HCEC 1CT (cell line): ENCODE measurements at places on chromosomes 12 and 14.

DNA sequence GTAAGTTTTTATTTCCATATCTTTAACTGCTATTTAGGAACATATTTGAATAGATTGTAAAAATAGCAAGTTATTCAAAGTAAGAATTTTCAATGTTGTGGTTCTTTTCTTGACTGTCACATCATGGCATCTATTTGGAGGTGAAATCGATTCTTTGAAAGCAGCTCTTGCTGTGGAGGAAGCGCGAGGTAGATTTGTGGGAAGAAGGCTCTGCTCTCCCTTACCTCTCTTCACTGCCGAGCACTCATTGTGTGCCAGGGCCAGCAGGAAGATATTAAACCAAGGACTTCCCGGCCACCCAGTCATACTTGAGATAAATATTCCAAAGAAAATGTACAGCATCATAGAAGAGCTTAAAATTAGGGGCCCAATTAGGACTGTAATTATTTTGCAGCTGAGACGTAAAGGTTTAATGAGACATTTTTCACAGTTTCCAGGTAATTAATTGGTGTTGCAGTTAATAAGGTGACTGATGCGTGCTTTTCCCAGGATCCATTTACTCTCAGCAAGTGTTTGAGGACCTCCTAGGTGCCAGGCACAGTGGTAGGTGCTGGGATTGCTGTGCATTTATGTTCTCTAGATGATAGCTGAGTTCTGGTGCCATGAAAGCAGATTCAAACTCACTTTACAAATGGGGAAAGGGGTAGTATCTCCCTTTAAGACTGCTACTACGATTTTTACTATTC, 89.2 kb upstream of the DYNC1H1 start:
- no peak for DNase-seq

- no peak for DNase-seq
Measured at GRCh38 chr14:95268350-95268749, 51.4 kb downstream of the CLMN start.

DNA sequence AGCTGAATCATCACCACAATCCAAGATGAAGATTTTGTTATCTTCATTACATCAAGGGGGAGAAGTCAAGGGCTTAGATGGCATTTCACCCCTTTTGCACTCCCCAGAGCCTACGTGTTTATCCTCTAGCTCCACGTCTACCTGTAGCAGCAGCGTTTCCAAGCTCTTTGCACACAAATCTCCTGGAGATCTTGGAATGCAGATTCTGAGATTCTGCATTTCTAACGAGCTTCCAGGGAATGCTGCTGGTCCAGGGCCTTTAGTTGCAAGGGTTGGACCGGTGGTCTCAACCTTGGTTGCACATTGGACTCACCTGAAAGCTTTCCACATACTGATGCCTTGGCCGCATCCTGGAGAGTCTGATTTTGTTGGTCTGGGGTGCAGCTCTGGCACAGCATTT, 49.5 kb upstream of the STON2 start:
- no peak for DNase-seq

GRCh38 chr12:55716582-55716957, 724 bp downstream of the BLOC1S1 start:
- no peak for DNase-seq

DNA sequence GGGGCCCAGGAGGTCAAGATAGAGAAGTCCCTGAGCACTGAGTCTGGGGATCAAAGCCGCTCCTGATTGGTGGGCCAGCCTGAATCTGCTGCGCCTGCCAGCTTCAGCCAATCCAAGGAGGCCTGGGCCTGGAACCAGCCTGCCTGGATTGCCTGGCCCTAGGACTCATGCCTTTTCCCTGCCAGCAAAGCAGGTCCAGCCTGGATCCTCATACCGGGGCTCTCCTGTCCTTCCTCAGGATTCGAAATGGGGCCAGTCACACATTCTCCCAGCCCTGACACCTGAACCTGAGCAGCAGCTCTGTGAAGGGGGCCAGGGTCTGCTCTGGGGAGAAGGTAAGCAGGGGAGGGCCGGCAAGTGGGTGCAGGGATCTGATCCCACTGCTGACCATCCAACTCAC, 81.9 kb downstream of the NINJ2 start:
- DNase-seq: no peak

DNA sequence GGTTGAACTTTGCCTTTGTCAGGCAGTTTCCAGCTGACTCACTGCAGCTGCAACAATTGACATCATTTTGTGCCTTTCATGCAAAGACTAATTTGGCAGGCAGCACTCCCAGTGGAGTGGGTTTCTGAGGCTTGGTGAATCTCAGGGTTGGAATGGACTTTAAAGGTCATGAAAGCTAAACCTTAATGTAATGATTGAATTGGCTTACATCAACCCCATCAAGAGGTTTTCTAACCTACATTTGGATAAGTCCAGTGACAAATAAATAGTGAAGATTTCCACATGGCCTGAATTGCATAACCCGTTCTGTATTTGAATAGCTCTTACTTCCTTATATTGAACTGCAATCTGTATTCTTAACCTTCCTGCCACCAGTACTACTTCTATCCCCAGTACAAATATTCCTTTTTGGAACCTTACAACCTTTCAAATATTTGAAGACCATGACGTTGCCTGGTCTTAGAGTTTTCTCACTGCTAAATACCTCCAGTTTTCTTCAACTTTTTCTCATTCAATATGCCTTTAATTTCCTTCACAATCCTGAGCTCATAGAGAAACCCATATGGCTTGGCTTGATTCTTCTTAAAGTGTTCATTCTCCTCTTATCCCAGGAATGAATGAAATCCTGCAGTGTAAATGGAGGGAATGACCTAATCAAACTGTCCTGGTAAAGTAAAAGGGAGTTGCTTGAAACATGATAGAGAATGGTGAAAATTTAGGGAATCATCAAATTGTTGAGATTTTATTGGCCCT, 168.1 kb upstream of the NOVA1 start:
- peak; percentile 94 for DNase-seq

GRCh38 chr12:107670999-107671643, 14.5 kb upstream of the PWP1 start:
- DNase-seq: peak; percentile 9

DNA sequence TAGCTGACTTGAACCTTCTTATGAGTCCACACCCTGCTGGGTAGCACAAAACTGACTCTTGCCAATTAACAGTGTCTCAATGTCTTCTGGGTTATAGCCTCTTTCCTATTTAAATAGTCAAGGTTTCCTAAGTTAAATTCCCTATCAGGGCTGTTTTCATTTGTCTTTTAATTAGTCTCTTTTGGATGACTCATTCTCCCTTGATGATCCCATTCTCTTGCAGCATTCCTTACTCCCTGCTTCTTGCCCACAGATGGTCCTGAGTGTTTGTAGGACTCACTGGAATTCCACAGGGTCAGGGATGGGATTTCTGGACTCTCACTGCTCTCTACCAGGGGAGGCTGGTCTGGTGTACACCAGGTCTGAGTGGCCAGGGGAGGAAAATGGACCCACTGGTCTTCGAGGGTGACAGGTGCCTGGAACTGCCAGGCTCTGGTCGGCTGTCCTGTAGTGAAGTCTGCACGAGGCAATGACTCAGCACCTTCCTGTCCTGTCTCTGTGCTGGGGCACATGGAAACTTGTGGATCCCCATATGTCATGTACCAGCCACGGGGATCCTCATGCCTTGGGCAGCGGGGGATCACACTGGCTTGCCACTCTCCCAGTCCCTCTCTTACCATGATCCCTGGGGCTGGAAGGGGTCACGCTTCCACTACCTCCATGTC, 236.5 kb upstream of the PELI2 start:
- no peak for DNase-seq

DNA sequence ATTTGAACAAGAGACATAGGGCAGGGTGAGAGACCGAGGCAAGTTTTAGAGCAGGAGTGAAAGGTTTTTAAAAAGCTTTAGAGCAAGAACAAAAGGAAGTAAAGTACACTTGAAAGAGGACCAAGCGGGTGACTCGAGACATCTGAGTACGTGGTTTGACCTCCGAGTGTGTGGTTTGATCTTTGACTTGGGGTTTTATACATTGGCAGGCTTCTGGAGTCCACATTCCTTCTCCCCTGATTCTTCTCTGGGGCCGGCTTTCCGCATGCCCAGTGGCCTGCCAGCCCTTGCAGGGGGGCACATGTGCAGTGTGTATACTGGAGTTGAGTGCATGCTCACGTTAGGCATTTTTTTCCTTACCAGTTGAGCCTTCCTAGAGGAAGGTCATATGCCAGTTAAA, 96.3 kb downstream of the SLC15A4 start:
- DNase-seq: no peak

DNA sequence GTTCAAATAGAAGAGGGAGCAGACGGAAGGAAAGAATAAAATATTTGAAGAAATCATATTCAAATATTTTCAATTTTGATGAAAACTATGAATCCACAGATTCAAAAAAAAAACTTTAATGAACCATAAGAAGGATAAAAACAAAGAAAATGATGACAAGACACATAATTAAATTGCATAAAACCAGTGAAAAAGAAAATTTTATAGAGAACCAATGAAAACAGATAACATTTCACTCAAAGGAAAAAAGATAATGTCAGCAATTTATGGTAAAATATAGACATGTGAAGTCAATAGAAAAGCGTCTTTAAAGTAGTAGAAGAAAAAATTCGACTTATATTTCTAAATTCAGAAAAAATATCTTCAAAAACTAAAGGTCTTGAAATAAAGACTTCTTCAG, 546.5 kb upstream of the ATXN7L3B start:
- no peak for DNase-seq

DNA sequence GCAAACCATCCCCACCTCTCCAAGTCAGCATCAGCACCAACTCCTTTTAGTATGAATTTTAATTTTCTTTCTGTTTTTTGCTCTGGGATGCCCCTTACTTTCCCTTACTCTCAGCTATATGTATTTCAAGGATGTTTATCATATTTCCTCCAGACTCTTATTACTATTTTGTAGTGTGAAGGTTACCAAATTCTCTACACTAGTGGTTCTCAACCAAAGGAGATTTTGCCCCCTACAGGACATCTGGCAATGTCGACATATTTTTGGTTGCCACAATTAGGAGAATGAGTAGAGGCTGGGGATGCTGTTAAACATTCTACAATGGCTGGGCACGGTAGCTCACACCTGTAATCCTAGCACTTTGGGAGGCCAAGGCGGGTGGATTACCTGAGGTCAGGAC, 29.1 kb upstream of the SOS2 start:
- peak; percentile 41 for DNase-seq

DNA sequence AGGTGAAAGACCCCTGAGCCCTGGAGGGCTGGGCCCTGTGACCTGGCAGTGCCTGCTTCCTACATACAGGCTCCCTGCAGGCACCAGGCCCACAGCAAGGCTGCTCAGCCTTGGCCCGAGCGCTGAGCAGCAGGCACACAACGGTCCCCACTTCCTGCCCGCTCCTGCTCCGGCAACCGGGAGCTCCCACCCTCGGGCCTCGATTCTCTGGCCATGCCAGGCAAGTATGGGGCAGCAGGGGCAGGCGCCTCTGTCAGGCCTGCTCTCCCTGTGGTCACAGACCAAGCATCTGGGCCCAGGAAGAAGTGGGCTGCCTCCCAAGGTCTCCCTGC, 30.6 kb upstream of the NUDT14 start:
- no peak for DNase-seq

DNA sequence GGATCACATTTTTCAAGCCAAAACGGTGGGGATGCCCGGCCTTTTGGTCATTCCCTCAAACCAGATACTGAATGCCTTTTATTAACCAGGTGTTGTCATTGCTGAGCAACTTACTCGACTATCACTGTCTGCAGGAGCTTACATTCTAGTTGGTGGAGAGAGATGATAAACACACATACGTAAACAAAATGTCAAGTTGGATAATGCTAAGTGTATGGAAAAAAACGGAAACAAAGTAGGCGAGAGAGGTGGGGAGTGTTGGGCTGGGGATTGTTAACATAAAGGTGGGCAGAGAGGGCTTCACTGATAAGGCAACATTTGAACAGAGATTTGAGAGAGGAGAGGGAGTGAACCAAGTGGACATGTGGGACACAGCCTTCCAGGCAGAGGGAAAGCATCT, 4.5 kb downstream of the C12orf43 start:
- DNase-seq: no peak

GRCh38 chr14:92093320-92093719, 13.1 kb downstream of the ATXN3 start:
- peak; percentile 14 for DNase-seq

DNA sequence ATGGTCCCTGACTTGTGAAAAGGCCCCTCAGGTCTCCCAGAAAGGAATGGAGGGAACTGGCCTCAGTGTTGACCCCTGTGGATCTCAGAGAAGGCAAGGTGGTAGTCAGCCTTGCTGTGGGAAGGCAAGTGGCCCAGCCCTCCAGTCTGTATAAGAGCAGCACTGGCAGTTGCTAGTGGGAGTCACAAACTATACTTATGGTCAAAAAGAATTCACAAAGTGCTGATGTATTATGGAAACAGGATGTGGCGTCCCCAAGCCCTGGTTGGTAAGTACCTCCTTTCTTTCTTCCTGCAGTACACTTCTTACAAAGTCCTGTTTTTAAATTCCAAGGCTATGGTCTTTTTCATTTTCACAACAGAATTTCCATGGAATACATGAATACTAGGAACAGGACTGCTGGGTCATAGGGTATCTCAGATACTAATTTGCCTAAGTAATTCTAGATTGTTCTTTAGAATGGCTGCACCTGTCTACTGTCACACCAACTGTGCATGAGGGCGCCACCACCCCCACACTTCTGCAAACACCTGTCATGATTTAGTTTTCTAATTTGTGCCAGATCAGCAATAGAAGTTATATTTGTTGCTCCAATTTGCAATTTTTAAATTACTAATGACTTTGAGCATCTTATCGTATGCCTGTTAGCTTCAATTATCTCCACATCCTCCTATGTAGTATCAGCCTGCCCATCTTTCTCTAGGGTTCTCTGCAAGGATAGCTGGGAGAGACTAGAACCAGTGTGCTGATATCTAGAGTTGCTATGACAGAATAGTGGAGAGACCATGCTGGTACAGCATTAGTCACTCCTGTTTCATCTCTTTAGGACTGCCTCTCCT, 40.7 kb upstream of the TMEM263 start:
- DNase-seq: no peak

- no peak for DNase-seq
Measured at GRCh38 chr12:75937486-75937885, 94.1 kb downstream of the PHLDA1 start.

GRCh38 chr12:68317047-68317667, 15.0 kb downstream of the MDM1 start:
- DNase-seq: peak; percentile 55
